ENCODE measurements at places on chromosomes 12 and 14.

GRCh38 chr12:126903027-126903876 is 1363.7 kb upstream of the TMEM132C start:
- DNase-seq = no peak

DNA sequence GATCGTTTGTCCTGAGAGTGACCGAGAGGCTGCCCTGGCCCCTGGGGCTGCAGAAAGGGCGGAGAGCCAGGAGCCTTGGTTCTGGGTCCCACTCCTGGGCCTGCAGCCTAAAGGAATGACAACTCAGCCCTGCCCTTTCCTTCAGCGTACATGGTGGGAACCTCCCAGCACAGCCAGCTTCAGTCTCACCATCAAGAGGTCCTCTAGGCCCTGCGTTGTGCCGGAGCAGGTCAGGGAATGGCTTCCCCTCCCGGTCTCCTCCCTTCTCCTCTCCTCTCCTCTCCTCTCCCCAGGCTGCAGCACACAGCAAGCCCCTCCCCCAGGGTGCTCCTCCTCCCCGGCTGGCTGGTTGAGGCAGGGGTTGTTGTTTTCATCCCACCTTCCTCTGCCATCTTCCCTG is 44.6 kb upstream of the TUNAR start:
- no peak for DNase-seq

GRCh38 chr14:97023871-97024270 is 226.7 kb downstream of the VRK1 start:
- no peak for DNase-seq

DNA sequence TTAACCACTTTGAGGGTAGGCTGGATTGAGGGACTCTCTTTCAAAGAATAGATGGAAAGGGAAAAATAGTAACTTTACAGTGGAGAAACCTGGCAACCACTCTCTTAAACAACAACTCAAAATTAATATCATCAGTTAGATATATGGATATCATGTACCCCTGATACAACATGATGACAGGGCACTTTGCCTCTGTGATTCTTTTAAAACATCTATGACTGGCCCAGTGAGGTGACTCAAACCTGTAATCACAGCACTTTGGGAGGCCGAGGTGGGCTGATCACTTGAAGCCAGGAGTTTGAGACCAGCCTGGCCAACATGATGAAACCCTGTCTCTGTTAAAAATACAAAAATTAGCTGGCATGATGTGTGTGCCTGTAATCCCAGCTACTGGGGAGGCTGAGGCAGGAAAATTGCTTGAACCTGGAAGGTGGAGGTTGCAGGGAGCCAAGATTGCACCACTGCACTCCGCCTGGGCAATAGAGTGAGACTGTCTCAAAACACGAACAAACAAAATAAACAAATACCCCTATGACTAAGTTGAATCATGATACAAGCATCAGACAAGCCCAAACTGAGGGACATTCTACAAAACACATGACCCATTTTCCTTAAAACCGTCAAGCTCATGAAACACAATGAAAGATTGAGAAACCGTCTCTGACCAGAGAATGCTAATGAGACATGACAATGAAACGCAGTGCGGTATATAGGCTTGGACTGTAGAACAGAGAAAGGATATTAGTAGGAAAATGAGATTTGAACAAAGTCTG is 26.4 kb upstream of the SLC7A8 start:
- DNase-seq = no peak

- no peak for DNase-seq
Observed at GRCh38 chr14:83463500-83464098, 1929.9 kb upstream of the SEL1L start.

Data from CD4-positive, alpha-beta memory T cell (primary cell).